ENCODE measurements at places on chromosomes 13 and 19. TPM values are rescaled to one million over a fixed set of nuclear protein-coding genes. Genes with fewer than 3 reads are reported as not detected.

The BEST2 gene
- not detected for total RNA-seq

The CDC42EP5 gene
- total RNA-seq = 4.7 TPM

The HIF3A gene
- total RNA-seq = 1.1 TPM

The SIGLEC5 gene
- total RNA-seq = not detected

GRCh38 chr19:29162694-29163093, 50.3 kb downstream of the UQCRFS1 start:
- DNase-seq = no peak

- DNase-seq = no peak
Observed at GRCh38 chr19:38425222-38425809, 703 bp downstream of the RASGRP4 start.

DNA sequence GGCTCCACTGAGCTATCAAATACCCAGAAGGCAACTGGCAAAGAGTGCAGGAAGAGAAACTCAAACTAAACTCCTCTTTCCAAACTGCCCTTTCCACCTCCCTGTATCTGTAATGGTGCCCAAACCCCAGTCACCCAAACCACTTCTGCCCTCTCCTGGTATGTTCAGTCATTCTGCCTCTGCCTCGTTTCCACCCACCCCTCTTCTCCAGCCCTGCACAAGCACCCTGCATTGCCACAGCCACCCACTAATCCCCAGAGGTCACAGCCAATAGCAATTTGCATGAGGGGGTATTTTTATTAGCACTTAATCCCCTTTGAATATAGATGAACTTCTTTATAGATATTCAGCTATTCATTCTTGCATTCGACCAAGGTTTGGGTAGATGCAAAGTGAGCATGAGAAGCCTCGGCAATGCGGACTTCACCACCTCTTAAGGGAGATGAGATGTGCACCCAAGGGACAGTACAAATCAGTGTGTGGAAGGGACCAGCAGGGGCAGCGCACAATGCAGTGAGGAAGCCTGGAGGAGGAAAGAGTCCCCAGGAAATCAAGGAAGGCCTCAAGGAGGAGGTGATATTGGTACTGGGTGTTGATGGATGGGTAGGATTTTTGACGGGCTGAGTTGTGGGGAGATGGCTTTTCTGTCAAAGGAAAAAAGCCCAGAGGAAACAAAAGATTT, 12.4 kb downstream of the TMEM272 start:
- no peak for DNase-seq

GRCh38 chr19:17235971-17236777, 9.5 kb downstream of the NR2F6 start:
- no peak for DNase-seq

- DNase-seq = no peak
Observed at GRCh38 chr19:31641591-31641990, 292.4 kb upstream of the TSHZ3 start.

DNA sequence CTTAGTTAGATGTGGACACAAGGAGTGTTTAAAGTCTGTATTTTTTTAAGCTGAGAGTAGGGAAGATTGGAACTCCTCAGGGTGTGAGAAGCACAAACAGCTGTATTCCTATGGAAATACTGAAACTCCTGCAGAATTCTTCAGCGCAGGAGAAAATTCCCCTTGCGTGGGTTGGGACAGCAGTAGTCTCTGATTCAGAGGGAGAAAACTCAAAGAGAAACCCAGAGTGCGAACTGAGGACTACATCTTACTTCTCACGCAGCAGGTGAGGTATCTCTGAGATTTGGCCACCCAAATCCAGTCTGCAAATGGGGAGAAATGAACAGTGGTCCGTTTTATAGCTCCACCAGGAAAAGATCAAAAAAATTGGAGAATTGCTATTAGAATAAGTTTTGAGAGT, 60.9 kb downstream of the FRY start:
- DNase-seq = no peak

DNA sequence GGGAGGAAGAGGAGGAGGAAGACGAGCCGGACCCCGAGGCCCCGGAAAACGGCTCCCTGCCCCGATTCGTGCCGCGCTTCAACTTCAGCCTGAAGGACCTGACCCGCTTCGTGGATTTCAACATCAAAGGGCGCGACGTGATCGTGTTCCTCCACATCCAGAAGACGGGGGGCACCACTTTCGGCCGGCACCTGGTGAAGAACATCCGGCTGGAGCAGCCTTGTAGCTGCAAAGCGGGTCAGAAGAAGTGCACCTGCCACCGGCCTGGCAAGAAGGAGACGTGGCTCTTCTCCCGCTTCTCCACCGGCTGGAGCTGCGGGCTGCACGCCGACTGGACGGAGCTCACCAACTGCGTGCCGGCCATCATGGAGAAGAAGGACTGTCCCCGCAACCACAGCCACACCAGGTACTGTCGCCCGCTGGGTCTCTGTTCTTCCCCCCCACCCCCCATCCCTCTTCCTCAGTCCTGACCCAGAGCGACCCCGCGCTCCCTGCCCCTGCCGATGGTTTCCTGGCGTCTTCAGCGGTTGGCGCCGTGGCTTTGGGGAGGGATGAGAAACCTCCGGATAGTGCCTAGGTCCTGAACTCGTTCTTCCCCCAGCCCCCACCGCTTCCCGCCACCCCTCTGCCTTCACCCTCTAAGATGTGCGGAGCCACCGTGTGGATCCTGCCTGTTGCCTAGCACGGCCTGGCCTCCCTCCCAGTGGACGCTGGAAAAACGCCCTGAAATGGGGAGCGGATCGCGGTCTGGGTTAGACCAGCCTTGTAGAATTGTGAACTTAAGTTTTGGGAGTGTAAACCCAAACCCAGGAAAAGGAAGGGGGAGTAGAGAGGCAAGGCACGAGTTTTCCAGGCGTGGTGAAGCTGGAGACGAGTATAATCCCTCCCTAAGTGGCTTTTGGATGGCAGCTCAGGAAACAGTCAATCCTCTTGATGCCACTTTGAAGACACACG, 1.5 kb downstream of the HS6ST3 start:
- DNase-seq = no peak

DNA sequence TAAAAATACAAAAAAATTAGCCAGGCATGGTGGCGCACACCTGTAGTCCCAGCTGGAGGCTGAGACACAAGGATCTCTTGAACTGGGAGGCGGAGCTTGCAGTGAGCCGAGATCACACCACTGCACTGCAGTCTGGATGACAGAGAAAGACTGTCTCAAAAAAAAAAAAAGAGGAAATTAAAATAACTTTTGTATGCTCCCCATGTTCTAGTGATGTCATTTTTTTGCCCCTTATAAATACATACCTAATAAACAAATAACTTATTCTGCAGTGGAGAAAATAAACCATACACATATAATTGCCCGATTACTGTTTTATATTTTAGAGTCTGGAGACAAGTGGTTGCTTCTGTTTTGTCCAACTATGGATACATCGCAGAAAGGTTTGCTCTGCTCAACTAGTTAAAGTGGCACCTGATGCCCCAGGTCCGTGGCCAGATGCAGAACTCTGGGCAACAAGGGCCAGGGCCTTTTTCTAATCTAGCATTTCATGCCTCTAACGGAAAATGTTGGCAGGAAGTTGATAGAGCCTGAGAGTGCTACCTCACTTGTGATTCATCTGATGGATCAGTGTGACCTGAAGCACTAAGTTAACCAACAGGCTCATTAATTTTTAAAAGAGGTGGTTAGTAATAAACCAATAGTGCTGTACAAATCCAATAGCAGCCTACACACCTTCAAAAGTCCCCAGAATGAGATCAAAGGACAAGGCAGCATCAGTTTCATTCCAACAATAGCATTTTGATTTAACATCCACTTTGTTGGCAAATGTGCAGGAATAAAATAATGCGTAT, 18.8 kb downstream of the UBE2L5 start:
- peak; percentile 95 for DNase-seq

DNA sequence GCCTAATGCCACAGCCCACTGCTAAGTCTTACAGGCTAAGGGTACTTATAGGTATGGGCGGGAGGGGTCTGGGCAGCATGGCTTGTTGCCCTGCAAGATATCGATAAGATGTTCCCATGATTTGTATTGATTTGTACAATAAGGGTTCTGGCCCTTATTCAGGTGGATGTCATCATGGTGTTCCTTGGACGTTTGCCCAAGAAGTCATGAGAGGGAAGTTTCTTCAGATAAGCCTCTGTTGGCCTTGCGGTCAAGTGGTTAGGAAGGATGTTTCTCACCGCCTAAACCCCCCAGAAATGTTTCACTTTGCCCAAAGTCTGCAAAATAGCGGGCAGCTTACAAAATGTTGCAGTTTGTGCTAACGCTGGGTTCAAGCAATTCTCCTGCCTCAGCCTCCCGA, 7.3 kb downstream of the PARP4 start:
- DNase-seq = no peak

- DNase-seq = no peak
Observed at GRCh38 chr19:2552859-2553258, 76.9 kb downstream of the GADD45B start.
